ENCODE measurements at places on chromosomes 12 and 14.

DNA sequence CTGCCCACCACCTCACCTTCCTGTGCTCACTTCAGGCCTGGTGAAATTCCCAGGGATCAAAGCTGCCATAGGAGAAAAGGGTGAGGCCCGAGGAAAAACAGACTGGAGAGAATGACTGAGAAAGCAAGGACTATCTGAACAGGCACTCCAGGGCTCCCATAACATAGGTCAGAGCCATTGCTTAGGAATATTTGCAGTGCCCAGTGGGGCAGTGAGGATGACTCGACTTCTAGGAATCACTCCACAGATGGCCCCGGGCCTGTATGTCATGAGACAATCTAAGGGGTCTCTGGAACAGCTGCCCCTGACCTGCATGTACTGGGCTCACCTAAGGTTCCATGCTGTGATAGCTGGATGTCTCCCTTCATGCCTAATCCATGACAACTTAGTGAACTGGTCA lies 51.6 kb downstream of the GPHB5 start:
- DNase-seq: no peak

DNA sequence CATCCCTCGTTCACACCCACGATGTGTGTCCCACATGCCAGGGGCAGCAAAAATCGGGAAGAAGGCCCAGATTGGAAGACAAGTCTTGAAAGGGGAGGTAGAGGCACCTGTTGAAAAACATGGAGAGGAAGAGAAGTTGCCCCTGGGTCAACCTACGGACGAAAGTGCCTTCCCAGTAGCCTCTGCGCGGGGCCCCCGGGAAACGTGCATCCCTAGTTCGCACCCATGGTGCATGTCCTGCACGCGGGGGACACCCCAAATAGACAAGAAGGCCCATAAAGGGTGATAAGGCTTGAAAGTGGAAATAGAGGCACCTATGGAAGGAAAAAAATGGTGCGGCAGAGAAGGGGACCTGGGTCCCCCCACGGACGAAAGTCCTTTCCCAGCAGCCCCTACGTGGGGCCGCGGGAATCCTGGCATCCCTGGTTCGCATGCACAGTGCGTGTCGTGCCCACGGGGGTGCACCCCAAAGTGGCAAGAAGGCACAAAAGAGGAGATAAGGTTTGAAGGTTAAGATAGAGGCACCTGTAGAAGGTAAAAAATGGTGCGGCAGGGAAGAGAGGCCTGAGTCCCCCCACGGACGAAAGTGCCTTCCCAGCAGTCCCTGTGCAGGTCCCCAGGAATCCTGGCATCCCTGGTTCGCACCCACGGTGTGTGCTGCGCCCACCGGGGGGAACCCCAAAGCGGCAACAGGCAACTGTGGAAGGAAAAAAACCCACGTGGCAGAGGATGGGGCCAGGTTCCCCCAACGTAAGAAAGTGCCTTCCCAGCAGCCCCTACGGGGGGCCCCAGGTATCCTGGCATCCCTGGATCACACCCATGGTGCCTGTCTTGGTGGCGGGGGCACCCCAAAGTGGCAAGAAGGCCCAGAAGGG lies 278.3 kb downstream of the ALG10 start:
- no peak for DNase-seq

GRCh38 chr12:19186722-19187661 lies 57.5 kb downstream of the PLEKHA5 start:
- DNase-seq: no peak

GRCh38 chr12:101074940-101075680 lies 134.9 kb downstream of the SLC5A8 start:
- no peak for DNase-seq

GRCh38 chr12:118102070-118102469 lies 1.7 kb downstream of the VSIG10 start:
- no peak for DNase-seq

DNA sequence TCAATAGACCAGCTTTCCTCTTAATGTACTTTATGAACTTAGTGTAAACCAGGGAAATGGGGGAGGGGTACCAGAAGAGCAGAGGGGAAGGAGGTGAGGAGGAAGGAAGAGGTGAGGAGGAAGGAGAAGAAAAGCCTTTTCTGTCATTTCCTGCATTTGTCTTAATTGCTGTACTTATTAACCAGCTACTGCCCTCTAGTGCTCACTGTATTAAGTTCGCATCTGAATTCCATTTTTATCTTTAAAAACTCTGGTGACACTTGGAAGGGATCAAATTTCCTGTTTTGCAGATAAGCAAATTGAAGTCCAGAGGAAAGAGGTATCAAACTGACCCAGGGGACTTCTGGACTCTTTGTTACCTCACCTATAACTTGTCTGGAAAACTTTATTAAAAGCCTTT lies 22.2 kb downstream of the MANSC1 start:
- peak; percentile 9 for DNase-seq

DNA sequence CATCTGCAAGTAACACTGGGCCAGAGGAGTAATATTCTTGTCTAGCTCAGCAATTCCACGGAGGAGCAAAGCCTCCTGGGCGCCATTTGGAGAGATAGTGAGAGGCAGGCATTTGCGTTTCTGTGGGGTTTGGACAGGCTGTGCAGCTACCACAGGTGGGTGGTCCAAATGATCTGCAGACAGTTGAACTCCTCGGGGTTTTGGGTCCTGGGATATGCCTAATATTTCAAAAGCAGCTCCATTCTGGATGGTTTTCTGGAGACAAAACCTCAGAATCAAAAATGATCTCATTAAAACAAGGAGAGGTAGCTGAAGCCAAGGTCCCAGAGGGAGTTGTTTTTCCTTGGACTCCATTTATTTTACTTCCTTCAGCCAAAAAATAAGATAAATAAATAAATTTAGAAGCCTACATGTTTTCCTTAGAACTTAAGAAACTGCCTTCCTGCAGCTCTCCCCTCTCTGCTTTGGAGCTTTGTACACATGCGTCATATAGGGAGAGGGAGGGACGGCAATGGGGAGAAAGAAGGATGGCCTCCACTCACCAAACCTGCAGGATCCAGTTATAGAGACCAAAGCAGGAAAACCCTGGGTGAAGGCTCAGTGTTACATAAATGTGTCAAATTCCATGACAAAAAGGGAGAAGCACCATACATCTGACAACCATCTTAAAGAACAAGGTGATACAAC lies 227.3 kb upstream of the DAAM1 start:
- DNase-seq: no peak

GRCh38 chr12:100843061-100843460 lies 48.5 kb downstream of the ANO4 start:
- no peak for DNase-seq

- DNase-seq: no peak
These were observed 4.4 kb upstream of the HOXC9 start for GRCh38 chr12:53995378-53996239.

DNA sequence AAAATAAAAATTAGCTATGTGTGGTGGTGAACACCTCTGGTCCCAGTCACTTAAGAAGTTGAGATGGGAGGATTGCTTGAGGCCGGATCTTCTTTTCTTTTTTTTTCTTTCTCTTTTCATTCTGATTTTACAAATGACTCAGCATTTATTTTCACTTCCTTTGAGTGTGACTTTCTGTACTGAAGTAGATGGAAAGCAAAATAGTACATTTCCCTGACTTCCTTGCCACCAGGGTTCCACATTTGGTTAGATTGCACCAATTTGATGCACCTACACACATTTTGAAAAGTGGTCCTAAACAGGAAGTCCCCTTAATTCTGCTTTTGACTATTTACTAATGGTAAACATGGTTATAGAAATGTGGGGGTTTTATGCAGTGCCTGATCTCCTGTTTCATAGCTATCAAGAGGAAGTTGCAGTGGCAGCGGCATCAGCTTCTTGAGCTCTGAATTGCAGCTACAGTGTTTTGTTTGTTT lies 13.0 kb upstream of the LEMD3 start:
- no peak for DNase-seq

DNA sequence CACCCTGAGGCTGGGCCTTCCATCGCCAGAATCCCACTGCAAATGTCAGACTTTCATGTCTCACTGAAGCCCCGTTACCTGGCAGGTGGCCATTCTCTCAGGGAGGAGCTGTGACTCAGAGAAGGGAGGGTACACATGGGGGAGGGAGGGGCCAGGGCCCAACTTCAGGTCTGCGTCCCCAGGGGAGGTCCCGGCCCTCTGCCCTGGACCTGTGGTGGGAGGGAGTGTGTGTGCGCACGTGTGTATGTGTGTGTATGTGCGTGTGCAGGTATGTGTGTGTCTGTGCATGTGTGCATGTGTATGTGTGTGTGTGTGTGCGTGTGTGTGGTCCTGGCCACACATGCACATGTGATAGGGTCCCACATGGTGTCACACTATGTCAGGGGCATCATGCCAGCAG lies 50.9 kb downstream of the MVK start:
- DNase-seq: no peak

DNA sequence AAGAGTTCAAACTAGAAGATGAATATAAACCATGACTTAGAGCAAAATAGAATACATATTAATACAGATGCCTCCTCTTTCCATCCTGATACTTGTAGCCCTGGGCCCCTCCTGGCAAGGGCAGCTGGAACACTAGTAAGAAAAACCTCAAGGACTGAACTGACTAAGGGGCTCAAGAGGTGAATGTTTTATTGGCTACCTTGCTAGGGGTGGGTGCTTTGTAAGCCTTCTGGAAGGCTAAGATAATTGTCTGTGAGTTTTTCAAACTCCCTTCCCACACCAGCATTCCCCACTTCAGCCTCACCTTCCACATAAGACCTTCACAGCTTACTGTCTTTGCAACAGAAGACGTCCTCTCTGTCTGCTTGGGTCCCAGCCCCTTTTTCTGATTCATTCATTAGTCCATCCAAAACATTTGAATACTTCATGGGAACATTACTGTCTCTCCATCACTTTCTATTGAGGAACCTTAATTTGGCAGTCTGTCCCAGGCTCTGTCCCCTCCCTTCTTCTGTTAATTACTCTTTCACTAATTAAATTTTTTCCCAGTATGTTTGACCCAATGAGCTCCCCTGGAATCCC lies 1.1 kb upstream of the MARCHF9 start:
- no peak for DNase-seq

DNA sequence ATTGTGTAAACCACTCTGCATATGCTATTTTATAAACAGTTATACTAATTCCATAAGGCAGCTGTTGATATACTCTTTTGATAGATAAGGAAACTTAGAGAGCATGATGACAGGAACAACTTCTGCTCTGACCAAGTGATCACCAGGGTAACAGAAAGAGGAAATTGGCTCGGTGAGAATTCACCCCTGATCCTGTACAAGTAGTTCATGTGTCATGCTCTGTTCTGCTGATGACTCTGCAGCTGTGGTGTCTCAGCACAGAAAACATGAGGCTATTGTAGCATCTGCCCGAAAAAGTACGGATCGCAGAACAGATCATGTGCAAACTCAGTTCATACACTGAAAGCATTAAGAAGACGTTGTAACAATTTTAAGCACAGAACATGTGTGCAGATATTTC lies 345.0 kb downstream of the LRIG3 start:
- no peak for DNase-seq

- DNase-seq: no peak
These were observed 58.6 kb upstream of the MYF6 start for GRCh38 chr12:80648881-80649280.

GRCh38 chr12:3745152-3745551 lies 7.8 kb downstream of the CRACR2A start:
- DNase-seq: no peak

DNA sequence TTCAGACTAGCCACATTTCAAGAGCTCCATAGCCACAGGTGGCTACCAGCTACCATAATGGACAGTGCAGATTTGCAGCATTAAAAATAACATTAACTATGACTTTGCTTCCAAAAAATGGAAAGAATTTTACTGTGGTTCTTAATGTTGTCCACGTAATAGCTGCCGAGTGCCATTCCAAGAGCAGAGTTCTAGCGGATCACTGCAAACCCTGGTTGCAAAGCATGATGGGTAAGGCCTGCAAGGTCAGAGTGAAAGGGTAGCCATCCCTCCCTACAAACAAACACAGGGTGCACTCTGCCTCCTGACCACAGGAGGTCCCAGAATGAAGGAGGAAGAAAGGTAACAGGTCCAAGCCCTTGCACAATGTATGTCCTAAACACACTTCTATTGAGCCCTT lies 157.6 kb downstream of the DPF3 start:
- no peak for DNase-seq

- DNase-seq: no peak
These were observed 25.9 kb upstream of the CRIP2 start for GRCh38 chr14:105448706-105449111.

- DNase-seq: no peak
These were observed 128.5 kb downstream of the HMGA2 start for GRCh38 chr12:65952737-65953209.

- DNase-seq: no peak
These were observed 7.6 kb upstream of the EIF2S3B start for GRCh38 chr12:10498042-10498441.

GRCh38 chr14:26896447-26896846 lies 298.6 kb upstream of the NOVA1 start:
- DNase-seq: no peak

GRCh38 chr12:65984227-65984479 lies 146.4 kb downstream of the LLPH start:
- DNase-seq: no peak

DNA sequence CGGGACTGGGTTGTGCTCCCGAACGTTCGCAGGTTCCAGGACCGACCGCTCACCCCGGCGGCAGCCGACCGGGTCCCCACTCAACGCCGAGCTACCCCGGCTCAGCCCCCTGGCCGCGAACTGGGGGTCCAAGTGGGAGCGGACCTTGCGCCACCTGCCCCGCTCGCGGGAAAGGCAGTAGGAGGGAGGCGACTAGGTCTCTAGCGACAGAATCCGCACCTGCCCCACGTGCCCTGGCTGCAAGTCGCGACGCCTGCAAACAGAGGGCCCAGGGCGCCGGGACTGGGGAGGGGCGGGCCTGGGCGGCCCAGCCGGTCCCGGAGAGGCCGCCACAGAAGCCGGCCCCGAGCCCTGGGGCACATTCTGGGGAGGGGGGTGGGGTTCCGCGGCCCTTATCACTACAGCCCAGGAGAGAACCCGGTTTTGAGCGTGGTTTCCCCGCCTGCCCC lies 239.2 kb upstream of the CPNE8 start:
- no peak for DNase-seq

GRCh38 chr14:58297412-58297761 lies 968 bp upstream of the ARID4A start:
- DNase-seq: no peak

- no peak for DNase-seq
These were observed 23.2 kb downstream of the NGDN start for GRCh38 chr14:23492618-23493272.
